Stimulated activated naive CD4-positive, alpha-beta T cell (primary cell): ENCODE measurements at places on chromosomes 7 and 10.

GRCh38 chr7:2729893-2730716 is 42.1 kb downstream of the AMZ1 start:
- no peak for DNase-seq

GRCh38 chr7:136870866-136871487 is 2.5 kb downstream of the CHRM2 start:
- no peak for DNase-seq

GRCh38 chr7:135745703-135746312 is 2.8 kb downstream of the FAM180A start:
- no peak for DNase-seq

- DNase-seq, result no peak
These were observed 284.1 kb downstream of the KIF20B start for GRCh38 chr10:89985446-89985845.

DNA sequence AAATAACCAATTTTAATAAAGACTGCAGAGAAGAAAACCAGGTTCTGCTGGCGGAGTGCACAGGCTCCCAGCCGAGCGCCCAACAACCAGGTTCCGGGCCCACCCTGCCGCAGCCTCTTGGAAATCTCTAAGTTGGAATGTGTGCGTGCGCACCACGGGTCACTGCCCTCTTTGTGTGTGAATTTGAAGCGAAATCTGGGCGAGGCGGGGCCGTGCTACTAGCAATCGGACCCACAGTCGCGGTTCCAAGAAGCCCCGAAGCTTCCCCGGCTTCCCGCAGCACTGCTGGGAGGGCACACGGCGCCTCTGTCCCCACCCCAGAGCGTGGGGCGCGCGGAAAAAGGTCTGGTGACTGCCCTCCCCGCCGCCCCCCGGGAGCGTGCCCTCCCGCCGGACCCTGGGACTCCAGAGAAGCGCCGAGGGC is 666 bp upstream of the MAP3K8 start:
- no peak for DNase-seq

DNA sequence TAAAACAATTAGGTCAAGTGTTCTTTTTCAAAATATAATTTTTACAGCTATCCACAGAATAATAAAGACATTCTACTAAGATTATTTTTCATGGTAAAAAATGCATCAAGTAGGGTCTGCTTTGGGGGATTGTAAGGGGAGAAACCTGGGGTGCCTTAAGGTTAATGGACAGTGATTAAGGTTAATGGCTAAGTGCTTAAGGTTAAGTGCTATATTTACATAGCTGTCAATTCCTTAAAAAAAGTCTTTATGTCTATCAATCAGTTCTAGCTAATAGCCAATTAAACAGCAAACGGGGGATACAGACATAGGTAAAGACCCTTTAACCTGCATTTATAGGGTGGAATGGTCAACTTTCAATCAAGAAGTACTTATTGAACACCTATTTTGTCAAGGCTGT is 284.5 kb upstream of the SEMA3A start:
- DNase-seq, result no peak

GRCh38 chr10:102673819-102674511 is 29.7 kb downstream of the TRIM8 start:
- DNase-seq, result peak; percentile 84

DNA sequence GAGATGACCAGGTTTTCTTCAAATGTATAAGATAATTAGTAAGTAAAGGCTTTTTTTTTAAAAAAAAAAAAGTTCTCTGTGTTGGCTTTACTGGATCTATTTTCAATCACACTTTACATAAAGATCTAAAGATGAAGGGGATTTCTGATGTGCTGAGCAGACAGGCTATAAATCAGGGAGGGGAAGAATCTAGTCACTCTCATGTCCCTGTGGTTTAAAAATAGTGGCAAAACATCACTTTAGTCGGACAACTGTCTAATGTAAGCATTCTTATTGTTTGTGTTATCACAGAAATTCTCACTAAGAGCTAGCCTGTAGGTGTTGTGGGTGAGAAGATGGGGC is 132.7 kb downstream of the ICA1 start:
- DNase-seq, result no peak

DNA sequence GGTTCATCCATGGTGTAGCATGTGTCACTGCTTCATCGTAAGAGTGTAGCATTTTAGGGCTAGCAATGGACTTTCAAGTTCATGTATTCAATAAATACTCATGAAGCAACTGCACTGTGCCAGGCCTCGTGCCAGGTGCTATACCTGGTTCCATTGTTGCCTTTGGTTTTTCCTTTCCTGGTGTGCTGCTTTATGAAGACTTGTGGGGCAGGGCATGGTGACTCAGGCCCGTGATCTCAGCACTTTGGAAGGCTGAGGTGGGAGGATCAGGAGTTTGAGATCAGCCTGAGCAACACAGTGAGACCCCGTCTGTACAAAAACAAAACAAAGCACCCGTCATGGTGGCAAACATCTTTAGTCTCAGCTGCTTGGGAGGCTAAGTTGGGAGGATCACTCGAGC is 2.2 kb upstream of the CPA4 start:
- no peak for DNase-seq

DNA sequence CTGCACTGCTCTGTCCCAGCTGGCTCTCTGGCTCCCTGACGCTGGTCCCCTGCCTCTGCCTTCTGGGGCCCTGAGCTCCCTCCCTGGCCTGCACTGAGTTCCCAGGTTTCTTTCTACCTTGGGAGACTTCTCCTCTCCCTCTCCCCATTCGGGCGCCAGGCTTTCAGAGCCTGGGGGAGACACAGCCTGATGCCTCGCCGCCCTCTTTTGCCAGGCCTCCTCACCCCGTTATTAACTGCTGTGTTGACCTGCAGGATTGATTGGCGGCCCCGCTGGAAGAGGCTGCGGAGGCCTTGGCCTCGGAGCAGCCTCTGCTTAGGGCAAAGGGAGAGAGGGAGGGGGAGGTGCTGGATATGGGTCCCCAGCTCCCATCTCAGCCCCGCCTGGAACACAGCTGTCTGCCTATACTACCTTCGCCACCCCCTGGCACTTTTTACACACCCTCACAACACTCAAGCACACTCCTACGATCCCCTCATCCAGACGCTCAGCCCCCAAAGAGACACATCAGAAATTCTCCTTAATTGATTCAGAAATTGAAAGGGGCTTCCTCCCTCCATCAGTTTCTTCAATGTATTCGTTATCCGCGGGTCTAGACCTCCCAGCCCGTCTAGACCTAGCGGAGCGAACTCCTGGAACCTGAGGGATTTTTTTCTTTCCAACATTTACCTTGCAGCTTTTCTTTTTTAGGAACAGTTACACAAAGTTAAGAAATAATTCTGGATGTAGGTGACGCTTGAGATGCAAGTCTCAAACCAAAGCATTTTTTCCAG is 7.1 kb upstream of the PAX2 start:
- DNase-seq, result no peak

DNA sequence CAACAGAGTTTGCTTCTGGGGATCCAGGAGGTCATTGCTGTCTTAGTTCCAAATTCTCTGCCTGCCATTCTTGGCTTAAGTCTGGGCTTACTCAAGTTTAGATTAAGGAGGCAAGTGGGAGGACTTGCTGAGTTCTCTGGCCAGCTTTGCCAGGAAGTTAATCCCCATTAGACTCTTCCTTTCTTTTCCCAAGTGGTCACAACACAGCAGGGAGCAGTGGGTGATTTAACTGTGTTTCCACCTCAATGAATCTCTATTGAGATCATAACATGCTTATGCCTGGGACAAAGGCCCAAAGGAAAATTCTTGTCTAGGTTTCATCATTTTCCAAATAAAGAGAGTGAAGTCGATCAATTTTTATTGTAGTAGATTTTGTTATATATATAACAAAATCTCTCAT is 1159.6 kb downstream of the SORCS3 start:
- no peak for DNase-seq

GRCh38 chr10:70330671-70331070 is 46.9 kb upstream of the NPFFR1 start:
- no peak for DNase-seq

- DNase-seq, result no peak
These were observed 79.3 kb downstream of the FZD1 start for GRCh38 chr7:91343420-91343960.

- DNase-seq, result no peak
These were observed 197.0 kb downstream of the TNS3 start for GRCh38 chr7:47384755-47385535.
